ENCODE measurements at places on chromosomes 7 and 10.

- no peak for DNase-seq
Observed at GRCh38 chr10:99593312-99593711, 26.9 kb downstream of the SLC25A28 start.

DNA sequence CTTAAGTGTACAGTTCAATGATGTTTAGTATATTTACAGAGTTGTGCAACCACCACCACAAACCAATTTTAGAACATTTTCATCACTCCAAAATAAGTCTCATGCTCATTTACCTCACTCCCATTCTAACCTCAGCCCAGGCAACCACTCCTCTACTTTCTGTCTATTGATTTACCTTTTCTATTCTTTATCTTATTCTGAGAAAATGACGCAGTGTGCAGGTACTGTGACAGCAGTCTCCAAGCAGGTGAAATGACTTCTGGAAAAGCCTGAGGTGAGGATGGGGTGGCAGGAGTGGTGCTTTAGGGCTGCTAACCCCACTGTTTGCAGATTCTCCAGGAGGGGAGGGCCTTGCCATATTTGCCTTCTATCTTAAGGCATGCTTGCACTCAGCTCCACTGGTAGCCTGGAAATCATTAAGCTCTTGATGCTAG, 39.5 kb downstream of the GARS1 start:
- no peak for DNase-seq

DNA sequence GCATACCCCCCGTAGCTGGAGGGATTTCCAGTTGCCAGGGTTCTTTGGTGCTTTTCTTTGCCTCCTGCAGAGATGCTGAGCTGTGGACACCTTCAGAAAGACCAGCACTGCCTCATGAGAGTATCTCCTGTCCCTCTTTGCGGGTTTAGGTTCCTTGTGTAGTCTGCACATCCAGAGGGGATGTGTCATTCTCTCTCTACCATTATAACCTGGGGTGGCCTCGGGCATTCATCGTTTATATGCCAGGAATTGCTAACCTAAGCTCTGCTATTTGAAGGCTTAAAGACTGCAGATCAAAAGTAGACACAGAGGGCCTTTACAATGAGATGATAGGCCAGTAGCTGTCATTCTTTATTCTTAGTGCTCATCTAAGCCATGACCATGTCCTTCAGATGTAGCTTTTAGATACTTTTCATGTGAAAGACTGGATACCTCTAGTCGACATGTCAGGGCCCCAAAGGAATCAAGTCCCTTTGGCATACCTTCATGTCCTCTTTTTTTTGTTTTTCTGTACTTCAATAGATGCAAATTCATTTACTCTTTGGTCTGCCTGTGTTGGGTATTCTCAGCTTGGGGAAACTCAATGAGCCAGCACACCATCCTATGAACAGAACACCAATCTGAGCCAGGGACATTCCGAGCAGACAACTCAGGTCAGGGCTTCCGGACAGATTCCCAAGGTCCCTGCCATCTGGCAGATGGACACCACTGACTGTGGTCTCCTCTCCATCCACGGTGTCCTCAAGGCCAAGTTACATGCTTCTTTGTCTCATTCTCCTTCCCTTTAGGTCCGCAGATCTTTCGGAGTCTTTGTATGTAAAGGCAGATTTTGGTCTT, 129.3 kb downstream of the NRF1 start:
- no peak for DNase-seq

- DNase-seq: no peak
Observed at GRCh38 chr7:19957664-19958063, 184.2 kb upstream of the TMEM196 start.

DNA sequence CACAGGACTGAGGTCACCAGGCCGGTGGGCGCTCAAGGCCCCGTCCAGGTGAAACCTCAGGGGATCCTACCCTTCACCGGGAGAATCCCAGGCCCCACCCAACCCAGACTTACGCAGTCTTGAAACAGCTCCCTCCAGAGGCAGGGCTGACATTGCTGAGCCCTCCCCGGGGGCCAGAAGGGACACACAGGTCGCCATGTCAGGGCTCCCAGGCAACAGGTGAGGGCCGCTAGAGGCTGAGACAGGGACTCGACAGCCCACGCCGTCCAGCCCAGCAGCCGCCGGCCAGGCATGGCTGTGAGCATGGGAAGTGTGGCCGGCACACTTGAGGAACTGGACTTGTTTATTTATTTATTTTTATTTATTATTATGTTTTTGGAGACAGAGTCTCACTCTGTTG, 10.3 kb downstream of the MICALL2 start:
- no peak for DNase-seq

GRCh38 chr7:127608446-127608845, 9.5 kb downstream of the PAX4 start:
- DNase-seq: no peak

DNA sequence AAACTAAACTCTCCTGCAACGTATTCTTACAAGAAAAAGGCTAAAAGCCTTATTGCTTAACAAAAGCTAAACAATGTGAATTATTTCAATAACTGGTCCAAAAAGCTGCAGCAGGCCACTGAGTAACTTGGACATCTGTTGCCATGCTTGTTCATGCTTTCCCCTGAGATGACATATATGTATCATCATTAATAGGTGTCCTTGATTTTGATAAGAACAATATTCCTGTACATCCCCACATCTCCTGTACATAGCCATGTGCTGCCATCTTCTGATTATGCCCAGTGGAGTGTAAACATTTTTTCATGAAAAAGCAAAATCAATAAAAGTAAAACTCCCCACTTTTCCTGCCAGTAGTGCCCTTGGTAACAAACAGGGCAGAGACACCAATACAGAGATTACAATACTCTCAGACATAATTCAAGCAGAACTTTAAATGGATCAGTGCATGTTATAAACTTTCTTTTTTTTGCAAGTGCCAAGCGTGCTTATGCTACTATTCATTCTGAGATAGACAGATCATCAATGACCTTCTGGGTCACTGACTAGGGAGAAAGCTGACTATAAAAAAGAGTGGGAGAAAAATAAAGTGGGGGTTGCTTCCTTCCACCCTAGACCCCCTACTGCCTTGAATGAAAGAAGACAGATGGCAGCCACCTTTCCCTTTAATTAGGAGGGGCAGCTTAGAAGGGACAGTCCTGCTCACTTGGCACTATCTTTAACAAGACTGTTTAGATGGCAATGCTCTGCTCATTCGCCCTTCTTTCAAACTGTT, 205.5 kb upstream of the KLF14 start:
- no peak for DNase-seq

DNA sequence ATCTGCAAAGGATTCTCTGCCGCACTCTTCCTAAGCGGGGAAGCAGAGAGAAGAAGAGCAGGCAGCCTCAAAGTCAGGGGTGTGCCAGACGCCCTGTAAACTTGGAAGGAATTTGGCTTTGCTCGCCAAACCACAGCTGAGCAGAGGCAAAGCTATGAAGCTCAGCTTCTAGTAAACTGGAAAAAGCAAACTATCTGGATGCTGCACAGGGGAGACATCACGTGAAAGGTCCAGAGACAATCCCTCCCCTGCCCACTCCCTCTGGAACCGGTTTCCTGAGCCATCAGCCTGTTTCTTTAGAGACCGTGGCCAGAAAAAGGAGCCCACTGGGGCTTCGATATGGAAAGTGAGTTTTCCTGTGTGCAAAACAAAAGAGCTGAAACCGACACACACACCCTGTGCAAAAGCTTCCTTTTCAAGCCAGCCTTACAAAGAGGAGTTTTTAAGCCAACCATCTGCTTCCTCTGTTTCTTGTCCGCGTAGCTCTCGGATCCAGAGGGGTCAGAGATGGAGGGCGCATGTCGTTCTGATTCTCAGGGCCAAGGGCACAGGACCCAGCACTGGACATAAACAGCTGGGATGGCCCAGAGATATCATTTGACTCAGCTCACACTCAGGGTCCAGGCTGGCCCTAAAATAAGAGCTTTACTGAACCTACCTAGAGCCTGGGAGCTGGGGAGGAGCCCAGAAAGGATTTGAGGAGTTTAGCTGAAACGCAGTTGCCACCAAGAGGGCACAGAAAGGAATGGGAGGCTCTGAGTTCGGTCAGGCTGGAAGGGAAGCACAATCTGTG, 58.2 kb upstream of the DNAAF5 start:
- no peak for DNase-seq

DNA sequence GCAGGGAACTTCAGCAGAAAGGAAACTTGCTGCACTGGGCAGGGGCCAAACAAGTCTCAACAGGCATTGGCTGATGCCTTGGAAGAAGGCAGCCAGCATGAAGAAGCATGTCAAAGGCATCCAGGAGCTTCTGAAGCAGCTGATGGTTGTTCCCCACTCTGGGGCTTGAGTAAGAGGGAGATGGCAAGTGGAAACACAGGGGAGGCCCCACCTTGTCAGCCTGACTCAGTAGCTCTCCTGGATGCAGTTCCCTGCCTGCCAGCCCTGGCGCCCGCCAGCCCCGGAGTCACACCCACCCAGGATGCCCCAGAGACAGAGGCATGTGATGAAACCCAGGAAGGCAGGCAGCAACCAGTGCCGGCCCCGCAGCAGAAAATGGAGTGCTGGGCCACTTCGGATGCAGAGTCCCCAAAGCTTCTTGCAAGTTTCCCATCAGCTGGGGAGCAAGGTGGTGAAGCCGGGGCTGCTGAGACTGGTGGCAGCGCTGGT, 96.5 kb downstream of the TACC2 start:
- DNase-seq: no peak

DNA sequence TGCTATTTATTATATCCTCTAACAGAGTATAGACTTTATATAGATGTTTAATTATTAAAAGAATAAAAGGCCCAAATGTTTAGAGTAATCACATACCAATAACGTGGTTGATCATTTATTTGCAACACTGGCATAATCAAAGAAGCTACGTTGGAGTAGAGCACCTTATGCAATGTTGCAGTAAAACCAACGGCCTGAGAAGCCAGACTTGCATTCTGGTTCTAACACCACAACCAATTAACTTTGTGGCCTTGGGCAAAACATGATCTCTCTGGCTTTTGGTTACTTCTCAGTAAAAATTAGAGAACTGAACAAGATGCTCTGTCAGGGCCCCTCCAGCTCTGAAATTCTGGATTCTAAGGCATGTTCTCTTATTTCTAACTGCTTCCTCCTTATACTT, 476.2 kb downstream of the GRM8 start:
- DNase-seq: no peak

DNA sequence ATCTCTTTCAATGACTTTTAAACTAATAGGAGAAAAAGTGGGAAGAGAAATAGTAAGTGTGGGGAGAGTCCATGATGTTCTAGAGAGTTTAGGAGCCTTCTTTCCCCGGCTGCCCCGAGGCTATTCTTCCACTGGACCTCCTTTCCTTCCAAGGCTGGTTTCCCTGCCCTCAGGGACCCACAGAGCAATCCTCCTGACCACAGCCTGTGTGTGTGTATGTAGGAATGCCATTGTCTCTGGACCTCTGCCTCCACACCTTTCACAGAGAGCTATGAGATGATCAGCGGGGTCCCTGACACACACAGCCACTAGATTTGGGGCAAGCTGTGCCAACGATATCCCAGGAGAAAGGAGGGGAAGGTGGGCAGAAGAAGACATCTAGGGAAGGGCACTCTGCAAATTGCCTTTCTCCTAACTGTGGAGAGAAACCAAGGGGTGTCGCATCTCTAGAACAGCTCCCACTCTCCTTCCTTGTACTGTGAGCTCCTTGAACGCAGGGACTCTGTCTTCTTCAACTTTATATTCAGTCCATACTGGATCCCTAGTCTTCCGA, 13.3 kb upstream of the CHCHD3 start:
- no peak for DNase-seq

GRCh38 chr7:138962561-138963270, 18.5 kb downstream of the KIAA1549 start:
- no peak for DNase-seq

GRCh38 chr10:21912625-21913024, 90.9 kb downstream of the DNAJC1 start:
- DNase-seq: no peak

GRCh38 chr10:119177708-119178371, 772 bp downstream of the PRDX3 start:
- DNase-seq: no peak

DNA sequence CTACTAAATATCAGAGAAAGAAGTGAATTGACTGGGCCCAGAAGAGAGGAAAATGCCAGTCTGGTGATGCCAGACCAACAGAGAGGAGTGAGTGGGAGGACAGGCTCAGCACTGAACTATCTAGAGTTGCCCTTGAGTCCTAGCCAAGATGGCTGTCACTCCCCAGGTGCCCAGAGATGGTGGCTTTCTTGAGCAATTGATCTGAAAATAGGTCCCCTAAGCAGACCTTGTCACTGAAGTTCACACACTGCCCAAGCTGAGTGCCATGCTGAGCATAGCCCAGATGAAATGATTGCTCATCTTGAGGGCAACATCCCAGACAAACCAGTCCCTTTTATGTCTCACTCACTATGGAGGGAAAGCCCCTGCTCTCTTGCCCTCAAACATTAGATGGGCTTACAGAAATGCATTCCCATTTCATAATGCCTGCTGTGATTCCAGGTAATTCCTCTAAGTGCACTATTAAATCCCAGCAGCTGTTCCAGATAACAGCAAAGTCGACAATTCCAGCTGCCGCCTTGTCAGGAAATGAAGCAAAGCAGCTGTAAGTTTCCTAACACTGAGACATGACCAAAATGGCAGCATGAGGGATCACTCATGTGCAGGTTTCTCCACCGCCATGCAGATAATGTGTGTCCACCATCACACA, 329.4 kb downstream of the KCNMA1 start:
- no peak for DNase-seq

- no peak for DNase-seq
Observed at GRCh38 chr10:129959544-129960480, 4.3 kb downstream of the EBF3 start.

DNA sequence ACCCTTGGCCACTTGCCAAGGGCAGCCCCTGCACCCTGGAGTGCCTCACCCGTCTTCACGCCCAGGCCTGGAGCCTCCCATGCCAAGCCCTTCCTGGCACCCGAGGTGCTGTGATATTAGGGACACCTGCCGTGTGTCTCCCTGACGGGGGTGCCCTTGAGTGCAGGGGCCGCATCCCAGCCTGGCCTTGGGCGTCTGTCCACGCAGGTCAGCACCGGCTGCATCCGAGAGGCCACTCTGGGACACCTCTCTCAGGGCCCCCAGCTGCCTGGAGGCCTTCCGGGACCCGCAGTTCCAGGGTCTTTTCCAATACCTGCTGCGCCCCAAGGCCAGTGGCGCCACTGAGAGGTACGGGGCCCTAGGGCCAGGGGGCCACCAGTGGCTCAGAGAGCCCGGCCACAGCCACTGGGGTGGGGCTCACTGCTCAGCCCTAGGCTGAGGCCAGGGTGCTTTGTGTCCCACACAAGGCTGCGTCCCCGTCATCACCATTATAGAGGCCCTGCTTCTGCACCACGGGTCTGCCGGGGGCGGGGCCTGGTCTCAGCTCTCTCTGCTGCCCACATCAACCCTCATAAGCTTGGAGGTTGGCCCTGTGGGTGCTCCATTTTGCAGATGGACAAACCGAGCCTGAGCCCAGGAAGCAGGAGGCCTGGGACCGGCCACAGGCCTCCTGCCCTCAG, 12.7 kb downstream of the AP5Z1 start:
- no peak for DNase-seq

GRCh38 chr7:117892821-117893220, 19.6 kb upstream of the CTTNBP2 start:
- DNase-seq: no peak

- no peak for DNase-seq
Observed at GRCh38 chr10:121595806-121596688, 2.2 kb downstream of the FGFR2 start.

Measured in HS-27A (cell line).